ENCODE measurements at places on chromosomes 13 and 19.

GRCh38 chr13:64538711-64539110 is 2691.4 kb downstream of the PCDH9 start:
- no peak for DNase-seq

DNA sequence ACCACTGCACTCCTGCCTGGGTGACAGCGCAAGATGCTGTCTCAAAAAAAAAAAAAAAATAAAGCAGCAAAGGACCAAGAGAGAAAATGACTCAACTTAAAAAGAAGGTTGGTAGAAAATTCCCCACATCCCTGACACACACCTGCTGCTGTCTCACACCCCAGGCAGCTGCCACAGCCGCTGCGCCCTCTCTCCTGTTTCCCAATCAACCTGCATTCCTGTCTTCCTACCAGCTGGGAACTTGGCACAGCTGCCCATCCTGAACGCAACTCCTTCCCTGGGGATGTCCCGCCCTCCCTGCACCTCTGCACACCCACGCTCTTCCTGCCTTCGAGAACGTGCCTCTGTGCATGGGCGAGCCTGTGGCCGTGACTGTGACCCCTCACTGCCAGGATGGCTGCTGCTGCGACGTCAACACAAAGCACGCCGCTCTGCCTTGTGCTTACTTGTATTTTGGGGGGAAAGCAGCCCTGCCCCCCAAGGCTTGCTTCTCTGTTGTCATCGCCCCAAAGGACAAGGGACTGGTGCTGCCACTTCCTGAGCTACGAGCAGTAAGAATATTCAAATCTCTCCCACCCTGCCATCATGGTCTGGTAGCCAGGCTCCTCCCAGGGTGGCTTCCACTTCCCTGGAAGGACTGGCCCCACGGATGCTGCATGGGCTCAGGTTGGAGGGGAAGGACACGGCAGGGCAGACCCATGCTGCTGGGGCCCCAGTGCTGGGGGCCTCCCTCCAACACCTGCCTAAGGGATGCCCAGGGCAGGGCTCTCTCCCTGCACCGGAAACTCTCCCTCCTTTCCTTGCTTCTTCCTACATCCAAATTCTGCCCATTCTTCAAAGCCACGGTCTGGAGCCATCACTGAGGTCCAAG is 20.7 kb downstream of the SH3GL1 start:
- DNase-seq, result no peak

DNA sequence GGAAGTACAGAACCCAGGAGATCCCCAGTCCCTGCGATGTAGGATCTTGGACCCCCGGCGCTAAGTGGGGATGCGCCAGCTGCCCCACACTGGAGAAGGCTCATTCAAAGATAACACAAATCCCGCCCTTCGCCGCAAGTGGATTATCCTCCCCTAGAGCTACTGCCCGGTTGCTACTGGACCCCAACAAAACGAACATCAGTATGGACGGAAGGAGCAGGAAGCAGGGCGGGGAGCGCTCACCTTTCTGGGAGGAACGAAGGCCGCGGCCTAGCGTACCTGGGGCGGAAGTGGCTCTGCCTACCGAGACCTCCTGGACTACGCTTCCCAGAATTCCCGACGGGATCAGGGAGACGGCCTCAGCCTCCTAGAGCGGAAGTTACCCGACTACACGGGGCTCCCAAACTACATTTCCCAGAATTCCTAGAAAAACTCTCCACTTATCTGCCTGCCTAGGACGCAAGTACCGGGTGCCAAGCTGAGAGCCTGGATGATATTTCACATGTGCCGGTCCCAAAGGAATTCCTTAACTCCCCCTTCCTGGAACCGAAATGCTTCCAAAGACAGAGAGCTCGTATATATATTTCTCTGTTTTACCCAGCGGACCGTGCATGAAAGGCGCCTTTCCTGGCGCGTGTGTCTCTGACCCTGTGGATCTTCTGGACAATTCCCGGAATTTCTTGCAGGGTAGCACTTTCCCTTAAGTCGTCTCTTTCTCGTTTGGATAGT is at the start of gene ZNF112:
ZNF112 (minus strand) TSS at position 298 of the 729 bp plus-strand sequence. CDS start 16,141 bp downstream, outside the sequence.
- DNase-seq, result peak; percentile 10

DNA sequence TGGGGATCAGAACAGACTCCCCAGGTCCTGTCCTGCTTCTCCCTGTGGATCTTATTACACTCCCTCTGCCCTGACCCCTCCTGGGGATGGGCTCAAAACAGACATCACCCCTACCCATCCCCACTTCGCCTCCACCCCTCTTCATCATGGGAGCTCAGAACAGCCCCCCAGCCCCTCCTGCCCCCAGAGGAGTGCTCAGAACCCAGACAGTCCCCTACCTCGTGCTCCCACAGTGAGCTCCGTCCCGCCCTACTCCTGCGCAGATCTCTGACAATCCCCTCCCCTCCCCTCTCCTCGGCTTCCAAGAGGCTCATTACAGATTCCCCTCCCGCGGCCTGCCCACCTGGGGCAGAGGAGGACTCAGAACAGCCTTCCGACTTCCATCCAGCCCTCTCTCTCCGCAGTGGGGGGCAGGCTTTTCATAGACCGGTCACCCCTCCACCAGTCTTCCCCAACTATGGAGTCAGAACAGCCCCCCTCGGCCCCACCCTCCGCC is 6.1 kb downstream of the NXNL1 start:
- no peak for DNase-seq

- no peak for DNase-seq
Measured at GRCh38 chr13:82245860-82246259, 1636.4 kb downstream of the SLITRK1 start.

DNA sequence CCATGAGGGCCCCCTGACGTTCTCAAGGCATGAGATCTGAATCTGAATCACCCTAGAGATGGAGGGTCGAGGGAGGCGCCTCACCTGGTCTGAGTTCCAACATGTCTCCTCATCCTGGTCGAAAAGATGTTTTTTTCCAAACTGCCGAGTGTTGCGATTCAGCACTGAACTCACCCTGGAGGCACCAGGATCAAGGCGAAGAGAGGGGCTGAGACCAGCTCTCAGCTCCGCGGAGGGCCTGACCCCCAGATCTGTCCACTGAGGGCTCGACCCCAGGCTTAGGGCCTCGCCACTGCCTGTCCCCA is 555 bp downstream of the NR2C2AP start:
- no peak for DNase-seq

- peak; percentile 28 for DNase-seq
Measured at GRCh38 chr19:51259348-51260245, 8.7 kb downstream of the SIGLECL1 start.

DNA sequence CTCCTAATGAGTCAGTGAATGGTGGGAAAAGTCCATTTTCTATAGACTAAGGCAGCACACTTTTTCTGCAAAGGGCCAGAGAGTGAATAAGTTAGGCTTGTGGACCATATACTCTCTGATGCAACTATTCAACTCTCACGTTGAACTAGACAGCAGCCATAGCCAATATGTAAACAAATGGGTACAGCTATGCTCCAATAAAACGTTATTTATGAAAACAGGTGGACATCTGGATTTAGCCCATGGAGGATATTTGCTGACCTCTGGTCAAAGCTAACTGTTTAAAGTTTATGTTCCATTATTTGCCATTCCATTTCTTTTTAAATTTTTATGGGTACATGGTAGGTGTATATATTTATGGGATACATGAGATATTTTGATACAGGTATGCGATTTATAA is 4.7 kb upstream of the CCDC169 start:
- no peak for DNase-seq

- DNase-seq, result no peak
Measured at GRCh38 chr13:76836311-76836710, 49.9 kb downstream of the KCTD12 start.

- no peak for DNase-seq
Measured at GRCh38 chr13:67183151-67183550, 47.0 kb downstream of the PCDH9 start.

GRCh38 chr19:55617426-55617825 is 6.9 kb downstream of the ZNF784 start:
- DNase-seq, result no peak

GRCh38 chr19:32174386-32175113 is 170.9 kb upstream of the ZNF507 start:
- no peak for DNase-seq

DNA sequence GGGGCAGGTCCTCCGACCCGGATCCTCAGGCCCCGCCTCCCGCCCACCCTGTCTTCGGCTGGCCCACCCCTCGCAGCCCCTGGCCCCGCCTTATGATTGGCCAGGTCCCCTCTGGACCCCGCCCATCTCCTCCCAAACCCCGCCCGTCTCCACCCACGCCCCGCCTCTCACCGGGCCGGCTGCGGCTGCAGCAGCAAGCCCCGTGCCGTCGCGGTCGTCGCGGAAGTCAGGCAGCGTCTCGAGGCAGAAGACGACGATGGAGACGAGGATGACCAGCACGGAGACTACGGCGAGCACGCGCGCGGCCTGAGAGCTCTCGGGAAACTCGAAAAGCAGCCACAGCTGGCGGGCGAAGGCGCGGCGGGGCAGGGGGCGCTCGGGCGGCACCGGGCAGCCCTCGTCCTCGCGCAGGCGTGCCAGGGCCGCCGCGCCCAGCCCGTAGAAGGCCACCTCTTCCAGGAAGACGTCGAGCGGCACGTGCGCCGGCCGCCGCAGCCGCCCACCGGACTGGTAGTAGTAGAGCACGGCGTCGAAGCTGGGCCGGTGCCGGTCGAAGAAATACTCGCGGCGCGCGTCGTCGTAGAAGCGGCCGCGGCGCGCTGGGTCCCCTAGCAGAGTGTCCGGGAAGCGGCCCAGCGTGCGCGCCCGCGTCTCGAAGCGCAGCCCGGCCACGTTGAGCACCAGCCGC is 495 bp downstream of the KCNA7 start:
- no peak for DNase-seq

- DNase-seq, result no peak
Measured at GRCh38 chr13:51971520-51972426, 39.5 kb downstream of the ATP7B start.

GRCh38 chr13:83666141-83666540 is 216.1 kb downstream of the SLITRK1 start:
- DNase-seq, result no peak

DNA sequence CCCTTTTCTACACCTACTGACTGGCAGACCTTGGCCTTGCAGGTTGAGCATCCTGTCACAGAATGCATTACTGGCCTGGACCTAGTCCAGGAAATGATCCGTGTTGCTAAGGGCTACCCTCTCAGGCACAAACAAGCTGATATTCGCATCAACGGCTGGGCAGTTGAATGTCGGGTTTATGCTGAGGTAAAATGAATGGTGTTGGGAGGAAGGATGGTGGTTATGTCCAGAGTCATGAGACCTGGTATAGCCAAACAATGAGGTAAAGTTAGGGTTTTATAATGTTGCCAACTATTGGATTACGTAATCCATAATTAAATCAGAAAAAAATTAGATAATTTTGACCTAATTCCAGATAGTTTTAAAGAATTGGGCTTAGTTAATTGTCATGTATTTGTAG is 212.5 kb downstream of the PCCA start:
- DNase-seq, result no peak

GRCh38 chr19:30391554-30392551 is 19.7 kb downstream of the ZNF536 start:
- no peak for DNase-seq

GRCh38 chr13:39016087-39016486 is 21.8 kb downstream of the PROSER1 start:
- no peak for DNase-seq

GRCh38 chr19:46347985-46348384 is 1.1 kb downstream of the PPP5C start:
- DNase-seq, result no peak

- no peak for DNase-seq
Measured at GRCh38 chr19:49758292-49758691, 4.8 kb downstream of the TSKS start.

DNA sequence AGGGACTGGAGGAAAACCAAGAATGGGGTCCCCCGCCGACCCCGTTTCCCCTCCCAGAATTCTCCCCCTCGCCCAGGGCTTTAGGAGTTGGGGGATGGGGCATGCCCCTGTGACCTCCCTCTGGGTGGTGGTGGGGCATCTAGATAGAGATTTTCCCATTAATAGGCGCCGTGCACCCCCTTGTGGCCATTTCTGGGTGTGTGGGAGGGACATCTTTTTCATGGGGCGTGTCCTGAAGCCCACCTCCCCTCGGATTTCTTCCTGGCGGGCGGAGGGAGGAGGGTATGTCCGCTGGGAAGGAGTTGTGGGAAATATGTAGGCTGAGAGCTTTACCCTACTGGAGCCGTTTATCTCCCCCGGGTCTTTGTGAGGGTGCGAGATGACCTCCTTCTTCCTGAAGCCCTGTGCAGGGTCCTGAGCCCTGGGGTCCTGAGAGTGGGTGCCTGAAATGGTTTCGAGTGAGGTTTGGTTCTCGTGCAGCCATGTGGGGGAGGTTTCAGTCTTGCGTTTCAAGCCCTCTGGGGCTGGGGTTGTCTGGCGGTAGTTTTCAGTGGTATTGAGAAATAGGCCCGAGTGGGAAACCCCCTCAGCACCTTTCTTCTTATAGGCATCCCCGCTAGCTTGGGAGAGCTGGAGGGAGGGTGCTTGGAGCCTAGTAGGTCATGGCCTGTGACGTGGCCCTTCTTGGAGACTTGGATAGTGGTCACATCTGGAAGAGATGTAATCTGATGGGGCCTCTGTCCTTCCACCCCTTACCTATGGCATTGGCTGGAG is 1.0 kb downstream of the PRMT1 start:
- peak; percentile 72 for DNase-seq

DNA sequence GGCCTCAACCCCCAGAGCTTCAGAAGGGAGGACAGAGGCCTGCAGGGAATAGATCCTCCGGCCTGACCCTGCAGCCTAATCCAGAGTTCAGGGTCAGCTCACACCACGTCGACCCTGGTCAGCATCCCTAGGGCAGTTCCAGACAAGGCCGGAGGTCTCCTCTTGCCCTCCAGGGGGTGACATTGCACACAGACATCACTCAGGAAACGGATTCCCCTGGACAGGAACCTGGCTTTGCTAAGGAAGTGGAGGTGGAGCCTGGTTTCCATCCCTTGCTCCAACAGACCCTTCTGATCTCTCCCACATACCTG is 969 bp upstream of the CEACAM5 start:
- DNase-seq, result no peak

- DNase-seq, result peak; percentile 81
Measured at GRCh38 chr13:51453207-51453958, 547 bp upstream of the INTS6 start.

DNA sequence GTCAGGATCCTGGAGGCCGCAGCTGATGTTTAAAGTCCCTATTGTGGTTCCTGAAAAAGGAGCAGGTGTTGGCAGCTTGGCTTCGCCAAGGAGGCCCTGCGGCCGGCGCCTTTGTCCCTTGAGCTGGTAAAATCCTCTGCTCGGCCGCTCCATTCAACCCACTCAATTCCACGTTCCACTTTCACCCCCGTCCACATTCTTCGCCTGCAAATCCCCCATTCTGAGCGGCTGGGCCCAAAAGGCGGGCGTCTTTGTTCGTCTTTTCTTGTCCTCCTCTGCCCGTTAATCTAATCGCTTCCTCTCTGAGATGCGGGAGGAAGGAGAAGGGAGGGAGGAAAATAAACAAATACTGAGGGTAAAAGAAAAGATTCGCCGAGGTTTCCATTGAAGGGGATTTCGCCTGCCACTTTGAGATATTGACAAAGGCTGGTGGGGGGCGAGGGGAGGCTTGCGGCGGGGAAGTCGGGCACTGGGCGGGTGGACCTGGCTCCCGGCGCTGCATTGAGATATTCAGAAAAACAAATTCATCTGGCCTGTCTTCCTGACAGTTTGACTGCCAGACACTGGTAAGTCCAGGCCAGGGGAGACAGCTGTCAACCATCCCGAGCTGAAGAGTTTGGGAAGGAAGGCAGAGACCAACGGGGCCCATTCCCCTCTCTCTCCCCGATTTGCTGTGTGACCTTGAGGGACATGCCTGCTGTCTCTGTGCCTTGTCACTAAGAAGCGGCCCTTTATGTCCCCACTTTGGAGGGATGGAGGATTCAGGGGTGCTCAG is 37.6 kb downstream of the ZNRF4 start:
- DNase-seq, result no peak

All from CD4-positive, alpha-beta T cell treated with Interleukin-6 at 100 ng/mL for 8 hours (primary cell).